ENCODE measurements at places on chromosomes 16 and 17. TPM values are rescaled to one million over a fixed set of nuclear protein-coding genes. Genes with fewer than 3 reads are reported as not detected.

TVP23B gene
- 26.6 TPM for total RNA-seq

DHX58 gene
- total RNA-seq = 10.9 TPM

EVI2A gene
- 0.77 TPM for total RNA-seq

AATK gene
- 0.35 TPM for total RNA-seq

MAZ gene
- total RNA-seq = 200 TPM

NPIPA7 gene
- 1.9 TPM for total RNA-seq

TMC7 gene
- not detected for total RNA-seq

TNP2 gene
- total RNA-seq = not detected

RUNDC3A gene
- 0.85 TPM for total RNA-seq

TSPOAP1 gene
- under 0.01 TPM for total RNA-seq

ABCA5 gene
- total RNA-seq = 6.7 TPM

OR2C1 gene
- not detected for total RNA-seq

MFAP4 gene
- total RNA-seq = 638 TPM

TMEM238L gene
- not detected for total RNA-seq

WNT9B gene
- total RNA-seq = not detected

TAC4 gene
- total RNA-seq = not detected

WIPI1 gene
- total RNA-seq = 101 TPM

EPN2 gene
- 18.4 TPM for total RNA-seq

HASPIN gene
- total RNA-seq = 1.4 TPM

ZNF319 gene
- 7.5 TPM for total RNA-seq

AOC3 gene
- 2.6 TPM for total RNA-seq

IRX3 gene
- 11.2 TPM for total RNA-seq

CLEC19A gene
- not detected for total RNA-seq

HOXB1 gene
- total RNA-seq = not detected

POLR3K gene
- 3.6 TPM for total RNA-seq

TNS4 gene
- total RNA-seq = not detected

DNASE1L2 gene
- 0.26 TPM for total RNA-seq

MEOX1 gene
- total RNA-seq = not detected

ATP6V0D1 gene
- total RNA-seq = 70.6 TPM

PMP22 gene
- 173 TPM for total RNA-seq

CES5A gene
- not detected for total RNA-seq

SERPINF2 gene
- 1.9 TPM for total RNA-seq

ARL4D gene
- 25.8 TPM for total RNA-seq

BBS2 gene
- 64.7 TPM for total RNA-seq

TNFRSF17 gene
- not detected for total RNA-seq

PYY gene
- total RNA-seq = not detected

BLTP2 gene
- 81.3 TPM for total RNA-seq

PER1 gene
- 45.6 TPM for total RNA-seq

PRR29 gene
- 3.8 TPM for total RNA-seq

TEDC2 gene
- total RNA-seq = 5.5 TPM

TBC1D3H gene
- not detected for total RNA-seq

ZNF629 gene
- total RNA-seq = 13.4 TPM

HOXB9 gene
- total RNA-seq = 2.8 TPM

KCNJ18 gene
- total RNA-seq = not detected

MYH2 gene
- 3.5 TPM for total RNA-seq

UMOD gene
- not detected for total RNA-seq

APOH gene
- not detected for total RNA-seq

CD19 gene
- total RNA-seq = 2.1 TPM

PPM1D gene
- total RNA-seq = 7.6 TPM

CHD3 gene
- total RNA-seq = 82.6 TPM

SLC16A13 gene
- 0.17 TPM for total RNA-seq

GDPD1 gene
- 0.12 TPM for total RNA-seq

ABCA9 gene
- total RNA-seq = 56.8 TPM

PHB1 gene
- 92.5 TPM for total RNA-seq

OMG gene
- 7.9 TPM for total RNA-seq

TEKT3 gene
- 0.09 TPM for total RNA-seq

GLIS2 gene
- total RNA-seq = 14.1 TPM

KRT33A gene
- not detected for total RNA-seq

Measured in pericardium fibroblast (primary cell).